ENCODE measurements at places on chromosomes 6 and 20.

- peak; percentile 3 for DNase-seq
These were observed 107.0 kb downstream of the HIVEP1 start for GRCh38 chr6:12119085-12119588.

DNA sequence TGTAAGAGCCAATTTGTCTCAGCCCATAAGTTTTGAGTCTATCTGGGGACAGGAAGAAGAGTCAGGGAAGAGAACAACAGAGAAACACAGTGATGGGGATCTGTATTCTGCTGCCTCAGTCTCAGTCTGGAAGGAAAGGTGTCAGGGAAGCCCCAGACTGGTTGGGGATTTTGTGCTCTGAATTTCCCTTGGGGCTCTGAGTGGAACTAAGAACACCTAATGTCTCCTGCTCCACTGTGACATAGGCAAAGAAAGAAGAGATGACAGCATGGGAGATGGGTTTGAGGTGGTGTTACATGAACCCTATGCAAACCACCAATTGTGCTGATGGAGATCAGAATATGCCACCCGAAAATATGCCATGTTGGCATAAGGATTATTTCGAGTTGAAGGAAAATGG is 139.5 kb upstream of the MYLIP start:
- DNase-seq = no peak

DNA sequence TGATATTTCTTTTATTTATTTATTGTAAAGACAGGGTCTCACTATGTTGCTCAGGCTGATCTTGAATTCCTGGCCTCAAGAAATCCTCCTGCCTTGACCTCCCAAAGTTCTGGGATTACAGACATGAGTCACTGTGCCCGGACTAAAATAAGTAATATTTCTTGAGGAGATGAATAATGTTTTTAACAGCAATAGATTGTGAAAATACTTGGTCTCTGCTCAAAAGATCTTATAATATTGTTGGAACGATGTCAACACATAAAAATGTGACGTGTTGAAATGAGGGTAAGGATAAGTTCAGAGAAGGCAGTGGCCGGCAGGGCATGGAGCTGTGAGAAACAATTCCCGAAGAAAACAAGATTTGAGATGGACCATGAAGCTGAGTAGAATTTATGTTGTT is 178.7 kb downstream of the GJA1 start:
- DNase-seq = no peak

DNA sequence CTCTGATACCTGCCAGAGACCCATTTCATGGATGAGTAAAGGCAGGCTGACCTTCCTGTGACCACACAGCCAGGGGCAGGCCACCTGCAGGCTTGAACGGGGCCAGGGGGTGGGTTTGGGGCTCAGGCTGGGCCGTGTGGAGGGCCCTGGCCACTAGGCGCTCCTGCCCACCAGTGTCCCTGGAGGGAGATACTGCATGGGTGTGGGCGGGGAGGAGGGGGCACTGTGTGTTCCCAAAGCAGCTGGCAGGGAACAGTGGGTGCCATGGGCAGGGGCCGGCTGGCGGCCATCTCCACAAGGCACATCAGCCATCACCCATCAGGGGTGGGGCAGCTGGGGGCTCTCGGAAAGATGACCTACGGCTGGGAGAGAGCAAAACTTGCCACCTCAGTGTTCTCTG is 15.4 kb downstream of the SRC start:
- DNase-seq = no peak

DNA sequence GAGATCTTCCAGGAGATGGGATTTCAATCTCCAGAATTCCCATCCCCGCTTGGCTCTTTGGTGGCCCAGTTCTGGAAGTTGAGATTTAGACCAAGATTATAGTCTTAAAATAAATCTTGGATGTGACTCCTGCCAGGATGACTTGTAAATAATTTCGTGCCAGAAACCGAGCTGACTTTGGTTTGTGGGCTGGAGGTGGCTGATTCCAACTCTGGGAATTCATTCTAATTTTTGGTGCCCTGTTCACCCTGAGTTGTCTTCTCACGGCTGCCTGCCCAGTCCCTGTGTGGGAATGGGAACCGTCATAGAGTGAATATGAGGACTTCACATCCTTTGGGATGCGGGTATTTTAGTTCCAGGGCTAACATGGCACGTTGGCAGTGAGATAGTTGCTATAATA is 64.8 kb downstream of the JARID2 start:
- no peak for DNase-seq

GRCh38 chr6:153976921-153977693 is 61.9 kb upstream of the OPRM1 start:
- no peak for DNase-seq
